ENCODE measurements at places on chromosomes 5 and 9. TPM values are rescaled to one million over a fixed set of nuclear protein-coding genes. Genes with fewer than 3 reads are reported as not detected.

GRCh38 chr9:93807166-93808074 lies 147.7 kb downstream of the BARX1 start:
- DNase-seq, result no peak

DNA sequence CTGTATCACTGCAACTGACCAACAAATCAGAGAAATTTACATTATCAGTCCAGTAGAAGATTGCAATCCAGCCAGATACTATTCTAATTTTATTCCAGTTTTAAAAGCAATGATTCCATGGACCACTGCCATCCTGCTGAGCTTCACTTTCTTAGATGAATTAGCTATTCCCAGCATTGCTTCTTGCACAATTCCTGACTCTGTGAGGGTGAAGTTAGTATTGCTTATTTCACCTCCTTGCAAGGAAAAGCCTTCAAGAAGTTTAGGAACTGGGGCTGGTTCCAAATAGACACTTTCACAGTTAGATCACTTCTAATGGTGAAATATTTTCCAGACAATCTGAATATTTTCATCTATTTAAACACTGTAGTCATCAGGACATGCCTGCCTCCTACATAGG lies 338.6 kb upstream of the TNC start:
- DNase-seq, result no peak

- DNase-seq, result no peak
Observed at GRCh38 chr9:103941104-103941503, 153.0 kb upstream of the SMC2 start.

DNA sequence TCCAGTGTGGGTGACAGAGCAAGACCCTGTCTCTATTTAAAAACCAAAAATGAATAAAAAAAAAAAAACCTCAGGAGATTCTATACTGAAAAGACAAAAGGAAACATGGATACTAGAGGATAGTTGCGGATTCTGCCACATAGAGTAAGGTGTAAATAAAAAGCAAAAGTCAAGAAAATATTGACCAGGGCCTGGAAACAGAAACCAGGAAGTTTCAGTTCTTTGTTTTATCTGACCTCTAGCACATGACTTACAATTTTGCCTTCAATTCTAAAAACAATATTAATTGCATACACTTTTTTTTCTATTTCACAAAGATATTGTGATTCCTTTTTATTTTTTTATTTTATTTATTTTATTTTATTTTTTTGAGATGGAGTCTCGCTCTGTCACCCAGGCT lies 96.2 kb upstream of the NMUR2 start:
- DNase-seq, result no peak

DNA sequence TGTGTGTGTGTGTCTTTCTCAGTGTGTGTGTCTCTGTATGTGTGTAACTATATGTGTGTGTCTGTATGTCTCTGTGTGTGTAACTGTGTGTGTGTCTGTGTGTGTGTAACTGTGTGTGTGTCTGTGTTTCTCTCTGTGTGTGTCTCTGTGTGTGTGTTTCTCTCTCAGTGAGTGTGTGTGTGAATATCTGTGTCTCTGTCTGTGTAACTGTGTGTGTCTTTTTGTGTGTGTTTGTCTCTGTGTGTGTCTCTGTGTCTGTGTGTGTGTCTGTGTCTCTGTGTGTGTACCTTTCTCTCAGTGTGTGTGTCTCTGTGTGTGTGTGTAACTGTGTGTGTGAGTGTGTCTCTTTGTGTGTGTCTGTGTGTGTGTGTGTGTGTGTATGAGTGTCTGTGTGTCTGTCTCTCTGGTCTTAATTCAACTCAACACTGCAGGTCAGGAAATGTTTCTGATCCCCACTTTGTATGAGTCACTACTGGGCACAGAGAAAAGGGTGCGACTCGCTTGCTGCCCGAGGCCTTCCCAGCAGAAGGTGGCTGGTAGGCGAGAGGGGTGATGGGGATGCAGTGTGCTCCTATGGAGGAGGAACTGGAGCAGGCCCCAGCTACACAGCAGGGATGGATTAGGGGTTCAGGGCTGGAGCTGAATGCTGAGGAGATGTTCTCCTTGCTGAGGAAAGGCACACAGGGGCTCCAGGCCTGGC lies 52.1 kb downstream of the NSG2 start:
- DNase-seq, result peak; percentile 81

- no peak for DNase-seq
Observed at GRCh38 chr5:30802961-30803705, 390.4 kb upstream of the CDH6 start.

DNA sequence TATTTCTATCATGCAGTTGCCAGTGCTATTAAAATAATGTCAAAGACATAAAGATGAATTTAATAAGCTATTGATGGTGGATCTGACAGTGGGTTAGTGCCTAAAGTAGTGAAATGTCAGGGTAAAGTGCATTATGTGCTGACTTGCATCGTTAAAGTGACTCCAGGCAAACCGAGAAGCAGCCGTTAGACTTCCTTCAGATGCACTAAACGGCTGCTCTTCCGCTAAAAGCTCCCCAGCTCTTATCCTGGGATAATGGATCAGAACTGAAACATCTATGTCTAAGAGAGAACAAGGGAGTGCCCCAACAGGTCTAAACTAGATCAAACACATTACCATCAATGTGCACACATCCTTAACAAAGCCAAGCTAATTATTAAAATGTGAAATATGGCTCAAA lies 468.2 kb downstream of the NTRK2 start:
- no peak for DNase-seq

DNA sequence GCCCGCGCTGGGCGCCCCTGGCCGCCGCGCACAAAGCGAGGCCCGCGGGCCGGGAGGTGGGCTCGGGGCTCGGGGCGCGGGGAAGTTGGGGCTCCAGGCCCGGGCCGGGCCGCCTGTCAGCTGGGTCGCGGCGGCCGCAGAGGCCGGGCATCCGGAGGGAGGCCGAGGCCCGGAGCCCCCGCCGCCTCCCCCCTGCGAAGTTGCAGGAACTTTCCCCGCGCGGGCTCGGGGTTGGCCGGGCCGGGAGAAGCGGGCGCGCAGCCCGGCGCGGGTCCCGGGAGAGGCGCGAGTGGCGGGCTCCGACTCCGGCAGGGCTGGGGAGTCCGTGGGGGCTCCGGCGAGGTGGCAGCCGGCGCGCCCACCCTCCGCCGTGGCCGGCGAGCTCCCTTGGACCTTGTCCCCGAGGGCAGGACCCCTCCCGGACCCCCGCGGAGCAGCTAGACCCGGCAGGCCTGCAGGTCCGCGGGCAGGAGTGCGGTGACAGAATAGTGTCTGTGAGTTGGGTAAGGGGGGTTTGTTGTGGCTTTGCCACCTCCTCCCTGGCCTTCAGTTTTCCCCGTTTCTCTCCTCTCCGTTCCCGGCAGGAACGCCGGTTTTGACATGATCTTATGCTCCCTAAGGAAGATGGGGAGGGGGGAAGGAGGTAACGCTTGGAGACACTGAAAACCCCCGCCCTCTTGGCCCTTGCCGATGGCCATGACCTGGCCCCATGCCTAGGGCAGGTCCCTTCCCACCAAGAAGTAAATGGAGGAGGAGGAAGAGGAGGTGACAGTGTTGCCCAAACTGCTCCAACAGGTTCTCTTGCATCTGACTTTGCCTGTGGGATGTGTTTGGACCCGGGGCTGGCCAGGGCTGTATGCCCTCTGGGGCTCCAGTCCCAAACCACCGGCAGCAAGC lies 942 bp downstream of the PHF2 start:
- DNase-seq, result no peak

DNA sequence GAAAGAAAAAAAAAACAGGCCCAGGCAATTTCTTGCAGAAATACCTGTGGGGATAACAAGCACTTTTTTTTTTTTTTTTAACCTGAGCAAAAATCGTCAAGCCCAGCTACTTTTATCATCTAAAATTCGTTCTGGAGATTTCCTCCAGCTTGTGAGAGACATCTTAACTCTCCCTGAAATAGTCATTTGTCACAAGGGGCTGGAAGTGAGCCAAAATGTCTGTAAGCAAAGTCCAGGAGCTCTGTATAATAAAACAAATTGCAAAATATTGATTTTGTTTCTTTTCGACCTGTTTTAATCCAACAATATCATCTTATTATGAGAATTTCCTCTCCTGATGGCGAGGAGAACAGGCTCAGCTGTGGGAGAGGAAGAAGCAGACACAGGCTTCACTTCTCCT lies 168.4 kb downstream of the TTLL11 start:
- no peak for DNase-seq

- DNase-seq, result no peak
Observed at GRCh38 chr5:149415066-149415967, 36.2 kb upstream of the IL17B start.

GRCh38 chr5:144464306-144464705 lies 293.6 kb downstream of the KCTD16 start:
- DNase-seq, result no peak

GRCh38 chr5:14579731-14580397 lies 1.7 kb upstream of the OTULINL start:
- DNase-seq, result no peak

WDR70 gene
- 37.6 TPM for total RNA-seq

GRCh38 chr5:149356391-149356790 lies 1.5 kb upstream of the PCYOX1L start:
- peak; percentile 16 for DNase-seq

DNA sequence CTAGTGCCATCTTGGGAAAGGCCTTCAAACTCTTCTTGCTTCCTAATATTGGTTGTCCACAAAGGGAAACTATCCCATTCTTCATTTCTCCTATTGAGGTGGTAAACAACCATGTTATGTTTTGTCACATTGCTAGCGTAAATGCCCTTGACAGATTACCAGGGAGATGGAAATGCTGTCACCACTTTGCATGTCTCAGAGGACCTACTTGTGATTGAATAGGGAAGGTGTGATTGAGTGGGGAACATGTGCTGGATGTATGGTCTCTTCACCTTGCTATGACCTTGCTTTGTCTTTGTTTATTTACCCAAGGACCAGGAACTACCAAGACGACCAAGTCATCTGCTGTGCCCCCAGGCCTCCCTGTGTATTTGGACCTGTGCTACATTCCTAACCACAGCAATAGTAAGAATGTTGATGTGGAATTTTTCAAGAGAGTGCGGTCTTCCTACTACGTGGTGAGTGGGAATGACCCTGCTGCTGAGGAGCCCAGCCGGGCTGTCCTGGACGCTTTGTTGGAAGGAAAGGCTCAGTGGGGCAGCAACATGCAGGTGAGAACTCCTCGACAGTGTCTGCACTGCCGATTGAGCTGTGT lies 96.1 kb downstream of the MAP1B start:
- no peak for DNase-seq

Data from MCF 10A (cell line).